Left hindlimb (tissue), 1 donor: ENCODE measurements at places on chromosomes 5 and 9.
A peak's percentile ranks its signal among the peaks of the same experiment; 100 is the strongest.

DNA sequence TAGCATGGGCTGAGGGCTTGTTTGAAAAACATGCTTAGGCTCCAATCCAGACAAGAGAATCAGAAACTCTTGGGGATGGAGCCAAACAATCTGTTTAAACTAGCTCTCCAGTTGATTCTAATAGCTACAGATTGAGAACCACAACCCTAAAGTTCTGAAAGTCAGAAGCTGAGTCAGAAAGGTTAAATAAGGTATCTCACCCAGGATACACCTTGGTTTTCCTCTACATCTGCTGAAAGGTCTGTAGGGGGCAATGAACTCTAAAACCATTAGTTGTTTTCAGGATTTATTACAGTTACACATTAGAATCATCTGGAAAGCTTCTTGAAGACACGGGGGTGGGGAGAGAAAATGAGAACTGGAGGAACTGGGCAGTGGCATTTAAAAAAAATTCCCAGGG lies 5.7 kb downstream of the GFM2 start:
- DNase-seq, result no peak

DNA sequence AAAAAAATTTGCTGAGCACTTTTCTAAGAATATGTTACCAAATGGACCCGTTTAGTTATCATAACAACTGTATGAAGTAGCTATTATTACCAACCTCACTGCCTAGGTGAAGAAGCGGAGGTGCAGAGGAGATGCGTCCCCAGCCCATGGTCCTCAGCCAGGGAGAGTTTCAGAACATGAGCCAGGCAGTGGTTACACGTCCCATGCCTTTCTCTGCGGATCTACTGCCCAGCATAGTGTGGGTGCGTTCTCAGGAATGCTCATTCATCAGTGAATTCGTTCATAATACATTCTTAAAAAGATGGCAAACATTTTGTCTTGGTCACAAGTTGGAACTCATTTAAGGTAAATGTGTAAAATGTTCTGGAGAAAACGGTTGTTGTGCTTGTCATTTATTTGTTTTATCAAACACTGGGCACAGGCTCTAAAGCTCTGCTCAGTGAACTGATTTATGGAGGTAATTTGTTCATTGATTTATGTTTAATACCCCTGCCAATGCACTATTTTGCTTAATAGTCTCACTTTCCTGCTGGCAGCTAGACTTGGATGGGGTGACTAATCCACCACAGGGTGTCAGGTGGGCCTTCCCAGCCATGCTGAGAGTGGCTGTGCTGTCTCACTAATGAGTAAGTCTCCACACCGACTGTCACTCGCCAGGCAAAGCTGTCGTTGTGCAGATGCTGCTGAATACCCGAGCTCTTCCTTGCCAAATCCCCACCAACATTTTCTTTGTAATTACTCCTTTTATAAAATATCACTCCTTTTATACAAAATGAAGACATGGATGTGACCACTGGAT lies 248.8 kb downstream of the TENT4A start:
- no peak for DNase-seq

DNA sequence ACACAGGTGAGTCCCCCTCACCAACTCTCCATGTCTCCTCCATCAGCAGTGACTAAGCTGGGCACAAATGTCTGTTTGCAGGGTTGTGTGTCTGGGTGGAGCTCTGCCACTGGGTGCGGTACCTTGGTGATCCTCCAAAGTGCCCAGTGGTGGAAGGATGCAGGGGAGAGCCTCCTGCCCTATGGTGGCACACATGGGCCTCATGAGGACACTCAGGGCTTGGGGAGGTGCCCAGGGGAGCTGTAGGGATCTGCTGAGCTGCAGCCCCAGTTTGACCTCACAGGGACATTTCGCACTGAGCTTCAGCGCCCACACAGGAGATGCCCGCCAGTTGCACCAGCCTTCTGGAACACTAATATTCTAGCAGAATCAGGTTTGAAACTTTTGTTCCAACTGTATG lies 29.5 kb downstream of the S1PR3 start:
- no peak for DNase-seq

DNA sequence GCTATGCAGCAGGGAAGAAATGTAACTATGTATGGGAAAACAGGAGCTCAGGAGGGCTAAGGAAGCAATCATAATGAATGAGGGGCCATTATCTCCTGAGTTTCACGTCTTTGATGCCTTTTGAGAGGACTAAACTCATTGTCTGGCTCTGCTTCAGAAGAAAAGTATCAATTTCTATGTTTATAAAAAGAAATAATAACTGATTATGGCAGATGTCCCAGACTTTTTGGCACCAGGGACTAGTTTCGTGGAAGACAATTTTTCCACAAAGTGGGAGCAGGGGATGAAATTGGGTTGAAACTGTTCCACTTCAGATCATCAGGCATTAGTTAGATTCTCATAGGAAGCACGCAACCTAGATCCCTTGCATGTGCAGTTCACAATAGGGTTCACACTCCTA lies 8.7 kb upstream of the IL7R start:
- DNase-seq, result no peak

GRCh38 chr9:17403539-17403938 lies 175.3 kb upstream of the SH3GL2 start:
- no peak for DNase-seq

GRCh38 chr9:130667120-130667435 lies 2.7 kb downstream of the PRDM12 start:
- DNase-seq, result no peak

DNA sequence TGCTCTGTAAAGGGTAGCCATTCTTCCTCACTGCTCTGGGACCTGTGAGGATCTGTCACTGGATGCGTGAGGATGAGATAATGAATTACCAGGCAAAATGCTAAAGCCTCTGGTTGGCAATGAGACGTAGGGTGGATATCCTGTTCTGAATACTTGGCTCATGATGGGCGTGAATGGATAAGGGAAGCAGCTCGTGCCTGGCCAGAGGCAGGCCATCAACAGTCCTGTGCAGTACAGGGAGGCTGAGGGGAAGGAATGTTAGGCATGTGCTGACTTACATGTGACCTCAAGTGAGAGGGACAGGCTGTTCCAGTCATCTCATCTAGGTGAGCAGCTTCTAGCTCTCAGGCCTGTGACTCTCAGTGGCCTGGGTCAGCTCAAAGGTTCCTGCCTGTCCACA lies 172.8 kb downstream of the CARTPT start:
- no peak for DNase-seq

DNA sequence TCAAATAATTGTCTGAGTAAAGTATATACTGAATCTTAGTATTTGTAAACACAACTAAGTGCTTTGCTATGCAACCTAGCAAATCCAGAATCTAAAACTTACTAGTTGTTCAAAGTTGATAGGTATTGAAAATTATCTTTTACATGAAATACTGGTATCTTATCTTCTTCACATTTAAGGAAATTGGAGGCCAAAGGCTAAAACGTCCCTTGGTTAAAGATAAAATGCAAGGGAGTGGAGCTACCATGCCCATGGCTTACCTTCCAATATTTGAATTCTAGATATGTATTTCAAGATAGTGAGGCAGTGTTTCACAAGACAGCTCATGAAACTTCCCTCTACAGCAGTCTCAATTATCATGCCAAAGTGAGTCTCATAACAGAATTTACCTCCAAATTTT lies 373.5 kb downstream of the KIAA0825 start:
- DNase-seq, result no peak

DNA sequence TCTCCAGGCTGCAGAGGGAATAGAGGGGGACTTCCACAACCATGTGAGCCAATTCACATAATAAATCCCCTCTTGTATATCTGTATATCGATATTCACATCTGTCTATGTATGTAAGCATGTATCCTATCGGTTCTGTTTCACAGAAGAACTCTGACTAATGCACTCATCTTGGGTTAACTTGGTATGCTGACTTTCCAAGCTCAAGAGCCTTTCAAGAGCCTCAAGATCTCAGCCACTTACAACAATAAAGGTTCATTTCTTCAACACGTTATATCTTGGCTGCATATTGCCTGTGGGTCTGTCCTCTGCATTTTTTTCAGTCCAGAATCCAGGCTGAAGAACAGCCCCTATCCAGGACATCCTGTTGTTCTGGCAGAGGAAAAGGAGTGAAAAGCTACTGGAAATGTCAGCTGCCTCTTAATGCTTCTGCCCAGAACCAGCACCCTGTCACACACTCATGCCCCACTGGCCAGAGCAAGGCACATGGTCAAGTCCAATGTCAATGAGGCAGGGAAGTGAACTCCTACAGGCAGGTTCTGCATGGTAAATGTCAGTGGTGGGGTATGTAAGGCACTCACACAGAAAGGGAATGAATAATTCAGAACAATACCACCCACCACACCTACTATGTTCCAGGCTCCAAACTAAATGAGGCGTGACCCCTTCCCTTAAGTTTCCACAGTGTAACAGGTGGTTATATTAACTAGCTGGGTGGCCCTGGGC lies 91.6 kb upstream of the ICE1 start:
- no peak for DNase-seq

DNA sequence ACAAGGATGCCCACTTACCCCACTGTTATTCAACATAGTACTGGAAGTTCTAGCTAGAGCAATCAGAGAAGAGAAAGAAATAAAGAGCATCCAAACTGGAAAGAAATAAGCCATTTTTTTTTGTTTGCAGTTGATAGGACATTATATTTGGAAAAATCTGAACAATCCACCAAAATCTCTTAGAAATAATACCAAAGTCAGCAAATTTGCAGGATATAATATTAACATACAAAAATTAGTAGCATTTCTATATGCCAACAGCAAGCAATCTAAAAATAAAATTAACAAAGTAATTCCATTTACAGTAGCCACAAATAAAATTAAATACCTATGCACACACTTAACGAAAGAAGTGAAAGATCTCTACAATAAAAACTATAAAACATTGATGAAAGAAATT lies 599.3 kb downstream of the CDH9 start:
- no peak for DNase-seq

- no peak for DNase-seq
These were observed 333.7 kb downstream of the ELAVL2 start for GRCh38 chr9:23492126-23493002.

- DNase-seq, result no peak
These were observed 15.0 kb upstream of the HMGCR start for GRCh38 chr5:75322066-75322465.

DNA sequence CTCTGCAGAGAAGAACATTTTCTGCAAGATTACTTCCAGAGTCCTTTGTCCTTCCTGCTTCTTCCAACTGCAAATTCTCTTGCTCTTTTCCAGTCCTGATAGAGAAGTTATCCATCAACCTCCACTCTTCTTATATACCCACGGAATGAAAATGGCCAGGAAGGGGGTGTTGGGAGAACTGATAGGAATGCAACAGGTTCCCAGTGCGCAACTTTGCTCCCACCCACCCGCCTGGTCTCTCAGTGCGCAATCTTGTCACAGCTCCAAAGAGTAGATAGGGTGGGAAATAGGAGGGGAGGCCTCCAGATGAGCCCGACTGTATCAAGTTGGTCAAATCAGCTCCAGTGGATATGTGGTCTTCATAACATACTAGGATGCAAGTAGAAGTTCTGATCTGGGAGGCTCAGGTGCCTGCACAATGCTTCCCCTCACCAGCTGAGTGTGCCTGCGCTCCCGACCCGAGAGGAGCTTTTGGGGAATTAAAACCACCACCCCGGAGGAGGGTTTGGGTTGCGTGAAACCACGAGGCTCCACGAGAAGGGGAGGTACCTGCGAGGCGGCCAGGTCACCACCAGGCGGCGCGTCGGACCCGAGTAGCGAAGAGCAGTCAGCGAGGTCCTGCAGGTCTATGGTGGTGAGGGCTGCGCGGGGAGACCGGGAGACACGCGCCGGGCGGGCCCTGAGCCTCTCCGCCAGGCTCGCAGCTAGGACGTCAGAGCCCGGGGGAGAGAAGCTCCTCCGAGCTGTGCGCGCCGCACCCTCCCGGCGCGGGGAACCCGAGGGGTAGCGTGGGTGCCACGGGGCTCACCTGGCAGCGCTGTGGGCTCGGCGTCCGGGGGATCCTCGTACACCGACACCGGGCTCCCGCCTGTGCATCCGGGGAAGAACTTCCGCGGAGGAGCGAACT lies 835 bp downstream of the MCIDAS start:
- DNase-seq, result peak; percentile 73

DNA sequence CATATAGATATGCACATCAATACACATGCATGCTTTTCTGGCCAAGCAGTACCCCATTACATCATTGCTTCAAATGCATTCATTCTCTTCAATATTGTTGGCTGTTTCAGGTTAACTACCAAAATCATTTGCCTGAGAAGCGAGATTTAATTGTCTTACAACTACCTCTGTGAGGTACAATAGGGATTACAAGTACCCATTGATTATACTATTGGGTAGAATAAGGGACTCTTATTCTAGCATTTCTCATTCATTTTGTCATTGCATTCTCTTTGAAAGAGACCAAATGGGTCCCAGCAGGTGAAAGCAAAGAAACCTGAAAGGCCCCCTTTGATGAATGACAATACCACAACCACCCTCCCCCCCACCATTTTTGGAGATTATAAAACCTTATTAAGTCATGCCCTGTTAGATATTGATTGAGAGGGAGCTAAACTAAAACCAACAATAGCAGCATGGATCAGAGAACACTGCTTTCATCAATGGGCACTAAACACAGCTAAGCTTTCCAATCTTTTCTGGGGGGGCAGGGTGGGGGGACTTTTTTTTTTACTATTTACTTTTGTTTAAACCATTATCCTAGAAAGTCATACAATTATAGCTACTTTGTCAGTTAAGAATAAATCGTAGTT lies 375.0 kb upstream of the CCNH start:
- DNase-seq, result no peak

GRCh38 chr5:104071887-104072286 lies 509.3 kb upstream of the NUDT12 start:
- no peak for DNase-seq

DNA sequence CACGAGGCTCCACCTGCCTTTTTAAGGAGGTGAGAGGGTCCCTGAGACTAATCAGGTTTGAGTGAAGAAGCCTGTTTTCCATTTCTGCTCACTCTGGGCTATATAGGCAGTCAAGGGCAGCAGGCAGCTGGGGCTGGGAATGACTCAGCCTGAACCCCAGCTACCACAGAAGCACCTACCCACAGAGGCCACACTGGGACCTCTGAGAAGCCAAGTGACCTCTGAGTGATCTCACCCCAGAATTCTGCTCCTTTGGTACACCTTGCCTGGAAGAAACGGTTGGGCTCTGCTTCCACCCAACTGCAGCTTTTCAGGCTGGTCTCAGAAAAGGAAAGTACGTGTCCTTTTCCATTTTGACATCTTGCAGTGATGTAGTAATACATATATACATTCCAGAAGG lies 6.8 kb downstream of the FAM219A start:
- no peak for DNase-seq

DNA sequence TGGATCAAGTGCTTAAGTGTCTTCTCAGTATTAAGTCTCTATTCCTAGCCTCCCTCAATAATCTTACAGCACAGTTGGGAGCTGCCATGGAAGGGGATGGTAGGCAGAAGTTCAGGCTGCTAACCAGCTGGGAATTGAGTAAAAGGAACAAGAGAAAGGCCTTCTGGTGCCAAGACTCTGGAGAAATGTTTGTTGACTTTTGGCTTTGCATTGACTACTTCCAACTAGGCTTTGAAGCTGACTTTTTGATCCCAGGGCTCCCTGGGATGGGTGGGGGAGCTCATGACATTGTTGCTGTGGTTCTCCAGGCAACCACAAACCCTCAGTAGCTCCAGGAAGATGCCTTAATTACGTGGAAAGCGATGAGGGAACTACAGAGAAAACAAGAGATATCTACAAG lies 85.2 kb upstream of the HTR4 start:
- DNase-seq, result no peak
